Stimulated activated CD8-positive, alpha-beta memory T cell treated with anti-CD3 and anti-CD28 coated beads, Interleukin-4, amount 100 ng/mL, for 1 hour (primary cell): ENCODE measurements at places on chromosomes 2 and 18.

DNA sequence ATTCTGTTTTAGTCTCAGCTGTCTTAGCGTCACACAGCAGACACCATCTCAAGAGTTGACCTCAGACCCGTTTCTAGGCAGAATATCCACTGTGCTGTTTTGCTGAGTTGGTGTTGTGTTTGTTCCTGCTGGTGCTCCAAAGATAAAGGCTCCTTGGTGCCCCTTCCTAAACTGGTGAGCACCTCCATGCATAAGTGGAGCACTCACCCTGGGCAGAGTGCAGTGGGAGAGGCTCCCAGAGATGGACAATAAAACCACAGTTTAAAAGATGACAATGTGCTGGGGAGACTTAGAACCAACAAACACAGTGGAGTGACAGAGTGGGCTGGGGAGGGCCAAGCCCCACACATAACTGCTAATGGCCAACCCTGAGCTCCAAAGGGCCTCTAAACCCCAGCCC lies 271.1 kb downstream of the PHLPP1 start:
- DNase-seq: no peak

DNA sequence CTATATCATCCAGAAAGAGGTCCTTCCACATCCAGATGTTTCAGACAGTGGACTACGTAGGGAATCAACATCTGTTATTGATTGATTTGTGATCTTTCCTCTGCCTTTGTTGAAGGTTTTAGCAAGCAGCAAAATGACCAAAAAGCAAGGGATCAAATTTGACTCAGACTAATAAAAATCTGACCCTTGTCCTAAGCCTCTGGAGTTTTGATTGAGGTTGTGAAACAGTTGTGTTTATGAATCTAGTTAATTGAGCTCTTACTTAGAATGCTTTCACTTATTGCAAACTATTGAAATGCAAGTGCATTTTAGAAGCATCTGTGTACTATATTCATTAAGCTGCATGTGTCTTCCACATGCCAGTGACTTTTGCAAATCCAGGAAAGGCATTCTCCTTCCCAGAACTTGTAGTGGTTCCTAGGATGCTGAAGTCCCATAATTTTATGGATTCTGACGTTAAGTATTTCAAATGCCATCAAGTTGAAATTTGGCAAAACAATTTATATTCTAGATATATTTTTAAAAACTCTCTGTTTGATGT lies 116.0 kb downstream of the MTX2 start:
- no peak for DNase-seq

DNA sequence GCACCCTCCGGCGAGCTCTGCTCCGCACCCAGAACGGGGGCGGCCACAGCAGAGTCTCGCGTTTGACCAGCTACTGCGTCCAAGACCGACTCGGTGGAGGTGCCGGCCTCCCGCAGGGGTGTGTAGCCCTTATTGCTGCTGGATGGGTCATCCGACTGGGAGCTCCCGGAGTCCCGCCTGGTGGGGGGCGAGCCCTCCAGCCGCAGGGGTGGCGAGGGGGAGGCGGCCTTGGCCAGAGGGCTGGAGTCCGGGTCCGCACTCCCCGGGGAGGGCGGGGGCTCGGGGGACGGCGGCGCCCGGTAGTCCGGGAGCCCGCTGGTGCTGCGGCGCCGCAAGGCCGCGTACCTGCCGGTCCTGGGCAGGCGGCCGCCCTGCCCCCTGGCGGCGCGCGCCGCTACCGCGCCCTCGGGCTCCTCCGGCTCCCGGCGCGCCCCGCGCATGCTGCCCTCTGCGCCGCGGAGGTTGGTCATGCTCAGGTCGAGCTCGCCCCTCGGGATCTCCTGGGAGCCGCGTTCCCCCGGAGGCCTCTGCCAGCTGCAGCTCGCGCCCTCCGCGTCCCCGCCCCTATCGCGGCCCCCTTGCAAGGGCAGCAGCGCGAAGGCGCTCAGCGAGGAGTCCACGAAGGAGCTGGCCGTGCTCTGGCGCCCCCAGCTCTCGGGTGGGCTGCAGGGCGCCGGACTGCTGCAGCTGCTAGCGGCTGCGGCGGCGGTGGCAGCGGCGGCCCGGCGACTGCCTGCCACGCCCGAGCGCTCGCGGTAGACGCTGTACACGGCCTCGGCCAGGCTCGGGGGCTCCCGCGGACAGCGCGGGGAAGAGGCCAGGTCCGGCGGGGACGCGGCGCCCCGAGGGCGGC lies 4.8 kb downstream of the TMEM200C start:
- no peak for DNase-seq

DNA sequence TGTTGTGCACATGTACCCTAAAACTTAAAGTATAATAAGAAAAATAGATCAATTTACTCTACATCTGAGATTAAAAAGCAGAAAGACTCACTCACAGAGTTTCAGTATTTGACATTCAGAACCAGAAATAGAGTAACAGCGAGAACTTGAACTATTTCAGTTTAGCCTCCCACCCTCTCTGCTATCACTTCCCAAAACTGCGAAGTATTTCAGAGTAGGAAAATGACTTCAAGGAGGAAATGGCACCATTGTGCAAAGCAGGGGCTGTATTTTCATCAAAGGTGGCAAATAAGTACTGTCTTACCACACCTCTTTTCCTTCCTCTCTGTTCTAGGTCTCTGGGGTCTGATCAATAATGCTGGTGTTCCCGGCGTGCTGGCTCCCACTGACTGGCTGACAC lies 13.6 kb downstream of the DHRS9 start:
- no peak for DNase-seq

GRCh38 chr2:121286506-121286905 lies 1.5 kb upstream of the TFCP2L1 start:
- no peak for DNase-seq

GRCh38 chr2:208142240-208142924 lies 3.6 kb downstream of the CRYGB start:
- DNase-seq: no peak

DNA sequence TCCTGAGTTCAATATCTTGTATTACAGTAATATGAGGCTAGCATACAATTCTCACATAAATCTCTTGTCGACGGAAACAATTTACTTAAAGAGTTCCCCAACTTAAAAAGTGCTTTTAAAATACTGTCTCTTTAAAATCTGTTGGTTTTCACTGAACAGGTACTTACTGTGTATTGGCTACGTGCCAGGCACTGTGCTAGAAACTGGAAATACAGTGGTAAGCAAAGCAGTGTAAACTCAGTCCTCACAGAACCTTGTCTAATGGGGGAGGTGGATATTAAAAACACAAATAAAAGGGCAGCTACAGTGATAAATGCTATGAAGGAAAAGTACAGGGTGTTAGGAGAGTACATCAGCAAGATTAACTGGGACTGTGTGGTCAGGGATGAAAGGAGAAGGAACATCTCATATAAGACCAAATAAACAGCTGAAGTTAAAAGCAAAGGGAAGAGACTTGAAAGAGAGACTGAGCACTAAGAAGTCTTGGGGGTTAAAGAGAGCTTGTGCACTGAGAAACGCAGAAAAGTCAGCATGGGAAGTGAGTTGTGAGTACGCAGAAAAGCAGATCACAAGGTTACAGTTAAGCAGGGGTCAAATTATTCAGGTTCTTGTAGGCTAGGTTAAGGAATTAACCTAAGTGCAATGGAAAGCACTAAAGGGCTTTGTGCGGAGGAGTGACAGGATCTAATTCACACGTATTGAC lies 52.5 kb downstream of the USP40 start:
- no peak for DNase-seq

DNA sequence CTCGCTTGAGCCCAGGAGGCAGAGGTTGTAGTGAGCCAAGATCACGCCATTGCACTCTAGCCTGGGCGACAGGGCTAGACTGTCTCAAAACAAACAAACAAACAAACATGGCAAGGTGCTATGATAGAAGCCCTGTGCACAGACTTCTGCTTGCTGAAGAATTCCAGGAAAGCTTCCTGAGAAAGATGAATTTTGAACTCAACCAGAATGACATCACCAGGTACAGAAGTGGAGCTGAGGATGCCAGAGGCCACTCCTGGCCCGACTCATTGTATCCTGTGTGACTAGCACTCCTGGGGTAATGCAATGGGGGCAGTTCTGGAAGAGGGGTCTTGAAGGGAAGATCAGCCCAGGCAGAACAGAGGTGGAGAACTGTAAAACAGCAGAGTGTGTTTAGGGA lies 22.0 kb upstream of the PNPT1 start:
- no peak for DNase-seq
